Nasal cavity respiratory epithelium epithelial cell of viscerocranial mucosa (primary cell): ENCODE measurements at places on chromosomes 12 and 14. TPM values are rescaled to one million over a fixed set of nuclear protein-coding genes. Genes with fewer than 3 reads are reported as not detected.

The ISCA2 gene
- total RNA-seq, result 14.8 and 23.9 TPM in 2 replicates

The CLEC14A gene
- not detected in 2 replicates for total RNA-seq

The GPRC5A gene
- total RNA-seq, result 18.8 and 20.4 TPM in 2 replicates

The CISTR gene
- total RNA-seq, result not detected in 2 replicates

The CFAP54 gene
- total RNA-seq, result under 0.01 and 0.78 TPM in 2 replicates

The TAS2R42 gene
- total RNA-seq, result not detected in 2 replicates

The KCNH5 gene
- not detected in 2 replicates for total RNA-seq

The TMEM52B gene
- not detected in 2 replicates for total RNA-seq

The RALGAPA1 gene
- total RNA-seq, result 48.5 and 56.2 TPM in 2 replicates

The PTPRR gene
- 0.34 and 0.36 TPM in 2 replicates for total RNA-seq

The MARS1 gene
- 351 and 458 TPM in 2 replicates for total RNA-seq

The MFAP5 gene
- total RNA-seq, result 0.14 and 19.5 TPM in 2 replicates

The E2F7 gene
- 9.4 and 12.3 TPM in 2 replicates for total RNA-seq

The CSRP2 gene
- total RNA-seq, result 28.4 and 32.7 TPM in 2 replicates

The CD63 gene
- total RNA-seq, result 605 and 1,092 TPM in 2 replicates

The INHBE gene
- 0.34 and 1.5 TPM in 2 replicates for total RNA-seq

The PRB2 gene
- total RNA-seq, result not detected in 2 replicates

The NABP2 gene
- total RNA-seq, result 24.6 and 35.9 TPM in 2 replicates

The SERPINA10 gene
- total RNA-seq, result not detected in 2 replicates

The PRPH gene
- total RNA-seq, result 0.07 and 0.34 TPM in 2 replicates

The ZFYVE1 gene
- 11.3 and 19.3 TPM in 2 replicates for total RNA-seq

The SRRM4 gene
- not detected in 2 replicates for total RNA-seq

The SLC6A13 gene
- under 0.01 and 0.64 TPM in 2 replicates for total RNA-seq

The OVCH1 gene
- 0.28 TPM in 1 of 2 replicates, not detected in the other for total RNA-seq

The PLEKHD1 gene
- total RNA-seq, result 0.07 TPM in 1 of 2 replicates, not detected in the other

The NINJ2 gene
- 0.36 TPM in 1 of 2 replicates, not detected in the other for total RNA-seq

The RTN1 gene
- total RNA-seq, result under 0.01 TPM in 1 of 2 replicates, not detected in the other

The ZFHX2 gene
- total RNA-seq, result under 0.01 and 0.43 TPM in 2 replicates

The GPR137C gene
- under 0.01 and 0.07 TPM in 2 replicates for total RNA-seq

The GSC gene
- total RNA-seq, result not detected in 2 replicates

The TRHDE gene
- under 0.01 and 0.21 TPM in 2 replicates for total RNA-seq

The KRT6C gene
- total RNA-seq, result 171 and 249 TPM in 2 replicates

The ATF7 gene
- total RNA-seq, result 6.2 and 10.3 TPM in 2 replicates

The BDKRB2 gene
- 4.8 and 9.0 TPM in 2 replicates for total RNA-seq

The RNASE7 gene
- total RNA-seq, result 19.9 and 33.8 TPM in 2 replicates

The TCL1B gene
- not detected in 2 replicates for total RNA-seq

The B4GALNT1 gene
- 0.07 TPM in 1 of 2 replicates, not detected in the other for total RNA-seq

The FOXG1 gene
- total RNA-seq, result 0.34 and 3.7 TPM in 2 replicates
